ENCODE measurements at places on chromosomes 4 and X.

DNA sequence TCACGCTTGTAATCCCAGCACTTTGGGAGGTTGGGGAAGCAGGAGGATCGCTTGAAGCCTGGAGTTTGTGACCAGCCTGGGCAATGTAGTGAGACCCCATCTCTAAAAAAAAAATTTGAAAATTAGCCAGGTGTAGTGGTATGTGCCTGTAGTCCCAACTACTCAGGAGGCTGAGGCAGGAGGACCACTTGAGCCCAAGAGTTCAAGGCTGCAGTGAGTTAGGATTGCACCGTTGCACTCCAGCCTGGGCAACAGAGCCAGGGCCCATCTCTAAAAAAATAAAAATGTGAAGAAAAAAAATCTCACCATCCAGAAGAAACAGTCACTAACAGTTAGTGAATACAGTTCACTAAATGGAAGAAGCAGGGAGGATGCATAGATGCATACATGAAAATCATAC, 34.8 kb downstream of the TMEM271 start:
- DNase-seq = no peak

- peak; percentile 39 for DNase-seq
Observed at GRCh38 chr4:173167758-173168395, 734 bp upstream of the GALNT7 start.

DNA sequence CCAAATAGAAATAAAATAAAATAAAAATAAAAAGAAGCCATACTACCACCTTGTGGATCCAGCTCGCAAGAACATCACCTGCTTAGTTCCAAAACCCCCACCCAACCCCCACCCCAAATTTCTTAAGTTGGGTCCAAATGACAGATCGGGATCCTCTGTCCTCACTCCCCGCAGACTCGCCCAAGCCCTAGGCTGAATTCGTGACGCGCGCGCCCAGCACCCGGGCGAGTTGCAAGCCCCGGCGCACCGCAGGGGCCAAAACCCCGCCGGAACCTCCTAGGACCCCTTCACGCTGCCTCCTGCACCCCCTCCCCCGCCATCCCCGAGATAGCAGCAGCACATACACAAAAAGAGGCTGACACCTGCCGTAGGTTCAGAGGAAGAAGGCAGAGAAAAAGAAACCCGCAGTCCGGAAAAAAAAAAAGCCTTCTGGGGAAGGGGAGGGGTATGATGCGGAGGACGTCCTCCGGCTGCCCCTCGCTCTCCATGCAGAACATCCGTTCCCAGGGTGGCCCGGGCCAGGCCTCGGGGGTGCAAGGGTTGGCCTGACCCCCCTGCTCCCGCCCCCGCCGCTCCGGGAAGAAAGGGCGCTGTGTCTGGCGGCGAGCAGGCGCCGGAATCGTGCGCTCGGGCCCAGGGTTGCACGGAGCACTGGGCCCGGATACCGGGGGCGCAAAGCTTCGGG, 2.6 kb downstream of the NLGN4X start:
- DNase-seq = peak; percentile 32

DNA sequence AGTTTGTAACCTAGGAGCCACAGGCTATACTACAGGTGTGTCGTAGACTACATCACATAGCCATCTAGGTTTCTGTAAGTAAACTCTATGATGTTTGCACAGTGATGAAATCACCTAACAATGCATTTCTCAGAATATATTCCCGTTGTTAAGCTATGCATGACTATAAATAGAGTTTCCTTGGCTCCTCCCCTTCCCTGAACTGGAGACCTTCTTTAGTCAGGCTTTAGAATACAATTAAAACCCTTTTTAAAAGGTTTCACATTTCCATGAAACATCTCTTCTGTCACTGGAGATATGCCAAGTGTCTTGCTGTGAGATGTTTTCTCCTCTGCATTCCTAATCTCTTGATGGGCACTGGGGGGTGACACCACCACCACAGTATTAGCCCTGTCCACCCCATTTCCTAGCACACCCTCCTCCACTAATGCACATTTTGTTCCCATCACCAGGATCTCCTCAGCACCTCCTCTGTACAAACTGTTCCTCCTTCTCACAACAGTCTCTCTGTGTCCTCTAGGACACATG, 334.6 kb upstream of the CPEB2 start:
- no peak for DNase-seq

- DNase-seq = no peak
Observed at GRCh38 chr4:40134206-40134917, 62.5 kb upstream of the RHOH start.

- DNase-seq = no peak
Observed at GRCh38 chr4:75434105-75434504, 80.1 kb downstream of the RCHY1 start.

DNA sequence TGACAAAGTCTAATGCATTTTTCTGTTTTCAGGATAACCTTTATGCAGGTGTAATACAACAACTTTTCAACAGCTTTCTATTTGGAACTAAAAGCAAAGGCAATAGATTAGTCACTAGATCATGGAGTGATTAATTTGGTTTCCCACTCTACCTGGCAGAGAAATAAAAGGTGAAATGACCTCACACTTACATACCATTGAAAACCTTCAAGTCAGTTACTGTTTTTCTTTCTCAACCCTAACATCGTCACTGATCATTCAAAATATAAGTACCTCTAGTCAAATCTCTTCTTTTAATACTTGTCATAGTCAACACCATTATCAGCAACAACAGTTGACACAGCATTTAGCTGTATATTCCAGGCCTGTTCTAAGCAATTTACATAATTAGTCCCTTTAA, 85.1 kb upstream of the ZCCHC13 start:
- DNase-seq = no peak

DNA sequence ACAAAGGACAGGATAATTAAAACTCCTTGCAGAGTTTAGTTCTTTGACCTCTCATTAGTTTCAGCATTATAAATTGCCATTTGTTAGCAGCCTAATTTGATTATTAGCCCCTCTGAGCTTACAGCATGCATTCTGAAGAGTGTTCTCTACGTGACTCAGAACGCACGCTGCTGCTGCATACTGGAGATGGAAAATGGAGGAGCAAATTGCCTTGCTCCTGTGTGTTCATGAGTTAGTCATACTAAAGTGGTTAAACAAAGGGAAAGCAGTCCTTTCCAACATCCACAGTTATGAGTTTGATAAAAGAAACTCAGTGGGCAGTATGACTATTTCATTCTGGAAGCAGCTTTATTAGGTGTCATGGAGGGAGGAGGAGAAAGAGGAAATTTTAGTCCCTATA, 922.5 kb downstream of the RPA4 start:
- no peak for DNase-seq

DNA sequence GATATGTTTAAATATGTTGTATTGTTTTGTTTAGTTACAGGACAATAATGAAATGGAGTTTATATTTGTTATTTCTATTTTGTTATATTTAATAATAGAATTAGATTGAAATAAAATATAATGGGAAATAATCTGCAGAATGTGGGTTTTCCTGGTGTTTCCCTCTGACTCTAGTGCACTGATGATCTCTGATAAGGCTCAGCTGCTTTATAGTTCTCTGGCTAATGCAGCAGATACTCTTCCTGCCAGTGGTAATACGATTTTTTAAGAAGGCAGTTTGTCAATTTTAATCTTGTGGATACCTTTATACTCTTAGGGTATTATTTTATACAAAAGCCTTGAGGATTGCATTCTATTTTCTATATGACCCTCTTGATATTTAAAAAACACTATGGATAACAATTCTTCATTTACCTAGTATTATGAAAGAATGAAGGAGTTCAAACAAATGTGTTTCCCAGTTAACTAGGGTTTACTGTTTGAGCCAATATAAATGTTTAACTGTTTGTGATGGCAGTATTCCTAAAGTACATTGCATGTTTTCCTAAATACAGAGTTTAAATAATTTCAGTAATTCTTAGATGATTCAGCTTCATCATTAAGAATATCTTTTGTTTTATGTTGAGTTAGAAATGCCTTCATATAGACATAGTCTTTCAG, 26.9 kb downstream of the NUDT6 start:
- DNase-seq = no peak

GRCh38 chr4:24550441-24551175, 33.7 kb downstream of the DHX15 start:
- no peak for DNase-seq

GRCh38 chr4:70359115-70359661, 1.4 kb upstream of the SMR3A start:
- DNase-seq = no peak

- DNase-seq = no peak
Observed at GRCh38 chr4:153639833-153640802, 44.0 kb upstream of the TLR2 start.

DNA sequence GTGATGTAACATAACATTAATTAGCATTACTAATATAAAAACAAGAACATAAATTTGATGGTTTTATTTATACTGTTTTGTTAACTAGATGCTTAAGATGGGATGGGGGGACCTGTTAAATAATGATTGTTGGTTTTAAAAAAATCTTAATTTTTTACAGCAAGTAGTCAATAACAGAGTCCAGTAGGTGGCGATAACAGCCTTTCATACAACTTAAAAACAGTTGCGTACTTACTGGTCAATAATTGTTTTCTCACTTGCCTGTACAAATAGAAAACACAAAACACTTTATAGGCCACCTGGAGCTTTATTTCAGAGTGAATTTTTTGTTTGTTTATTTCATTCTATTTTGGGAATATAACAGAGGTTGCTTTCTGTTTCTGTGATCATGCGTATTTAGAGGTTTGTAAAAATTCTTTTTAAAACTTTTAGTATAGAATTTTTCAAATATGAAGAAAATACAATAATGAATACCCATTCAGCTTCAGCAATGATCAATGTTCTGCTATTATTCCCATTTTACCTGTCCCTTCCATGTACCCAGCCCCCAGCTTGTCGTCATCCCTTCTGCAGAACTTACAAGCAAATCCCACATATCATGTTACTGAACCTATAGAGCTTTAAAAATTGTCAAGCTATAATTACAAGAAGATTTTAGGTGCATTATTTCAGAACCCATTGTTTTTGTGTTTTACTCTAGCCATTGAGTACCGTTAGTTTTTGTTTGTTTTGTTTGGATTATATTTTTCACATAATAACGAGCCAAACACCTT, 97.1 kb downstream of the MRPL1 start:
- no peak for DNase-seq

DNA sequence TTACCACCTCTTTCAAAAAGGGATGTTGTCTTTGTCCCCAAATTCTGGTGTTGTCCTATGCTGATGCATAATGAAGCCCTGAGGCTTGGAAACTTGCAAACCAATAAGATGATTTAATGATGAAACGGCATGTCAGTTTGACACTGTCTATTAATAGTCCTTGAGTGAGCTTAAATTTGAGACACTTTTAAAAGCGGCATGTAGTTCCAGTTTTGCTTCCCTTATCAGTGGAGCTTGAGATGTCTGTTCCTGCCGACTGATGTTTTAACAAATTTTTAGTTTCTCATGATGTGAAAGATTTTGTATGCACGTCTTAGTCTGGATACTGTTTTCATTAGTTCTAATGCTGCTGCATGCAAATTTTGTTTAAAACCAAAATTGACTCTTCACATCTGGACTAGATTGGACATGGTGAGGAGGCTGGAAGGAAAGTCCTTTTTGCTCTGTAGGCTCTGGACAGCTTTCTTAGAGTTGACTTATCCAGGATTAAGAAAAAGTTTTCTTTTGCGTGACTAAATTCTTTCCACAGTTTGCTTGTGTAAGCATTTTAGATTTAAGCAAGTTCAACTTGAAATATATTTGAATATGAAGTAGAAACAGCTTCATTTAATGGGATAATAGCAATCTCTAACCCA, 11.7 kb downstream of the C1GALT1C1 start:
- DNase-seq = no peak

GRCh38 chr4:102061133-102061532, 270.6 kb downstream of the BANK1 start:
- no peak for DNase-seq

- no peak for DNase-seq
Observed at GRCh38 chr4:48315728-48316630, 25.4 kb upstream of the SLAIN2 start.

DNA sequence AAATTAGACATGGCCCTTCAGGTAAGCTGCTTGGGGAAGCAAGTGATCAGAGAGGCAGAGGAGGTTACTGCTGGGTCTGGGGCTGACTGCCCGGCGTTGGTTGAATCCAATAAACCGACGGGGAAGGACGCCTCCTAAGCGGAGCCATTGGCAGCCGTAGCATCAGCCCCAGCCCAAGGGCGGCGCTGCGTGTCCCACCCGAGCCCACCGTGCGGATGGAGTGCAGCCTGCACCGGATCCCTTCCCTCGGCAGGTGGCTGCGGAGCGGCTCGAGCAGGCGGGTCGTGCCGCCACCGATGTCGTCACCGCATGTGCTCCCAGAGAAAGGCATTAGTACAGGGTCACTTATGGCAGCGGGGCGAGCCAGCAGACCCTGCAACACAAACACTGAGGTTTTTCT, 82.1 kb downstream of the ALPK1 start:
- no peak for DNase-seq

- DNase-seq = no peak
Observed at GRCh38 chr4:159455675-159456237, 352.9 kb downstream of the RAPGEF2 start.
